ENCODE measurements at places on chromosomes 13 and 19. TPM values are rescaled to one million over a fixed set of nuclear protein-coding genes. Genes with fewer than 3 reads are reported as not detected.

ZNF763 gene
- not detected for total RNA-seq

KLK2 gene
- not detected for total RNA-seq

SLC17A7 gene
- 0.14 TPM for total RNA-seq

CARD8 gene
- total RNA-seq: 1.1 TPM

ERICH4 gene
- total RNA-seq: not detected

EDDM13 gene
- total RNA-seq: not detected

KCNC3 gene
- 0.14 TPM for total RNA-seq

C19orf18 gene
- total RNA-seq: 0.38 TPM

MKNK2 gene
- total RNA-seq: 135 TPM

ZNF132 gene
- total RNA-seq: 2.1 TPM

CGB8 gene
- total RNA-seq: not detected

CLEC4M gene
- not detected for total RNA-seq

ATXN8OS gene
- total RNA-seq: not detected

C1QTNF9 gene
- 0.10 TPM for total RNA-seq

PPP6R1 gene
- 51.7 TPM for total RNA-seq

C3 gene
- 13.4 TPM for total RNA-seq

ZNF254 gene
- total RNA-seq: 37.5 TPM

CCL25 gene
- not detected for total RNA-seq

NECTIN2 gene
- total RNA-seq: 207 TPM

- DNase-seq: no peak
Measured at GRCh38 chr13:71949441-71949840, 82.4 kb upstream of the DACH1 start.

GRCh38 chr13:64556376-64556775, 2673.8 kb downstream of the PCDH9 start:
- no peak for DNase-seq

- peak; percentile 90 for DNase-seq
Measured at GRCh38 chr19:5149932-5150901, 181.3 kb downstream of the KDM4B start.

GRCh38 chr13:98844021-98844420, 91.5 kb upstream of the SLC15A1 start:
- no peak for DNase-seq

DNA sequence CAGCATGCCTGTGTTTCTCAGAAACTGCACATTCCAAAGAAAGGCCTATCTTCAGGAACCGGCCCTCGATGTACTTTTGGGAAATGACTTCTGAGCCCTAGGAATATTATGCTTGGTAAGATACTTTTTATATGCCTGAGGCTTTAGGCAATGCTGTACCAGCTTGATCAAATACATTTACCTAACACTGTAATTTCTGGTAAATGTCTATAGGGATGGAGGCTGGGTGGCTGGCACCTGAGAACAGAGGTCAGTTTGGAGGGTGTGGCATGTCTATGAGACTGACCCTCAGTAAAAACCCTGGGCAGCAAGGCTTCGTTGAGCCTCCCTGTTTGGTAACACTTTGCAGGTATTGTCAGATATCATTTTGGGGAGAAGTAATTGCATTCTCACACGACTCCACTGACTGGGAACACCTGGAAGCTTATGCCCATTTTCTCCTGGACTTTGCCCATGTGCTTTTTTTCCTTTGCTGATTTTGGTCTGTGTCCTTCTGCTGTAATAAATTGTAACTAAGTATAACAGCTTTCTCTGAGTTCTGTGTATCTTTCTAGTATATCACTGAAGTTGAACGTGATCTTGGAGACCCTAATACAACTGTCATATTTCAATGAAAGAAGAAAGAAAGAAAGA, 1339.1 kb downstream of the OLFM4 start:
- DNase-seq: no peak

GRCh38 chr13:107124129-107124718, 556.3 kb upstream of the ARGLU1 start:
- no peak for DNase-seq

DNA sequence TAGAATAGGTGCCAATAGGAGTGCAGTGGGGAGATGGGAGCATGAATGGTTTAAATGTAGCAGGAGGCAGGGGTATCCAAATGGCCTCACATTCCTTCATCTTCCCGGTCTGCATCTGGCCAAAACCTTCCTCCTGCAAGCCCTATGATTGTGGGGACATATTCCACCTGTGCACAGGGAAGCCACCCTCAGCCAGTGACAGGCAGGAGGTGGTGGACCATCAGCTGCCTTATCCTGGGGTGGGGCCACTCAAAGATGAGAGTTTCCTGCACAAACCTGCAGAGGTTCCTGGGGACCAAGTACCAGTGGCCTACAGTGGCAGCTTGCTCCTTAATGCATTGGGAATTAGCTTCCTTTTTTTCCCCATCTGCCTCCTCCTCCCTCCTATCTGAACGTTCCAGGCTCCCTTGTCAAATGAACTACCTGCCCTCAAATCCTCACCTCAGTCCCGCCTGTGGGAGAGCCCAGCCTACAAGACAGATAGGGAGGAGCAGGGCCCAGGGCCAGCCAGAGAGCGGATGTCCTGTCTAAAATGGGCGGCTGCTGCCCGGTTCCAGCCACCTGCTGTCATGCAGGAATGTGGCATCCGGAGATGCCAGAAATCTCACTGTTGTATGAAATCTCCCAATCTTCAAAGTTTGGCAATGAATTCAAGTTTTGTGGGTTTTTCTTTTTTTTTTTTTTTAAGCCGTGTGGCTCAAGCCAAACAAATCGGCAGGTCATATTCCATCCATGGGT, 85.0 kb downstream of the TSHZ3 start:
- no peak for DNase-seq

GRCh38 chr13:93776936-93777335, 550.3 kb downstream of the GPC6 start:
- DNase-seq: no peak

DNA sequence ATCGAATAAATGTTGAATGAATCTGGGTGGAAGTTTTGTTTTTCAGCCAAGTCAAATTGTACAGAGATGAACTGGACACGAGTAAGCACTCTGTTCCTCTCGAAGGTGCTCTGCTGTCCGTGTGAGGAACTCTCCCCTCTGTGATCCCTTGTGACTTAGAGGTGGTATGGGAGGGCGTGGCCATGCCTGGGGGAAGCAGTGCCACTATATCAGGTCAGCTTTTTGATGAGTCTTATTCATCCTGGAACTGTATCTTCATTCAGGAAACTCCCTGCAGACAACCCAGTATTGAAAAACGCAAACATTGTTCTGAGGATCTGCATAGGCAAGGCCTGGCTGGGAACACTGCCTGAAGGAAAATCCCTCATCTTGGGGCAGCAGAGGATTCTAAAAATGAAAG, 45.7 kb upstream of the FLT1 start:
- peak; percentile 60 for DNase-seq

DNA sequence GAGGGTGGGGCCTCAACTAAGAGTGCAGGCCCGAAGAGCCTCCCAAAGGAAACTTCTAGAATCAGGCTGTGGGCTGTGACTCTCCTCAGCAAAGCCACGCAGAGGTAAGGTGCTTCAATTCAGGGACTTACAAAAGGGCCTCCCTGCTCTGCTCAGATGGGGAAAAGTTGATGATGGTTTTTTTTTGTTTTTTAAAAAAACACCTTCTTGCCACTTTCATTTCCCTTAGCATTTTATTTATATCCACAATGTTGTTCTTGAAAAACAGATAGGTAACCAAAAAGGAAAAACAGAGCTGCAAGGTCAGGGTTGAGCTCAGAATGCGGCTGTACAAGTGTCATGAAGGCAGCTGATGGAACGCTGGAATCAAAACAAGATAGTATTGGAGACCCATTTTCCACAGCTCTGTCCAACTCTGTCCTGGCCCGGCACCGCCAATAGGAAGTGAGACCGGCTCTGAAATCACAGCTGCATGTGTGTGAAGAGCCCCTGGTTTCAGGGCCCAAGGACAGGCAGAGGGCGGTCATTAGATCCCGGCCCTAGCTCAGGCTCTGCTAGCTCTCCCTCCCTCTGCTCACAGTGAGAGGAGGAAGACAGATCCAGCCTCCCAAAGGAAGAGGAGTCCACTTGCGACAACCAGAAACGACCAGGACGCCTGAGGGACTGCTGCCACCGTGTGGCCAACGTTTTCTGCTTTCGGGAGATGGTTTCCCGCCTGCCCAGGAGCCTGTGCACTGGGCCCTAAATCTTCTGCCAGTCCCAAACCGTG, 58.3 kb downstream of the KLF2 start:
- peak; percentile 96 for DNase-seq

- DNase-seq: peak; percentile 93
Measured at GRCh38 chr13:30465593-30466357, at the start of gene HMGB1. TSS of gene HMGB1 (minus strand) at chr13:30465936. CDS start at chr13:30463680, 2,256 bp downstream.

DNA sequence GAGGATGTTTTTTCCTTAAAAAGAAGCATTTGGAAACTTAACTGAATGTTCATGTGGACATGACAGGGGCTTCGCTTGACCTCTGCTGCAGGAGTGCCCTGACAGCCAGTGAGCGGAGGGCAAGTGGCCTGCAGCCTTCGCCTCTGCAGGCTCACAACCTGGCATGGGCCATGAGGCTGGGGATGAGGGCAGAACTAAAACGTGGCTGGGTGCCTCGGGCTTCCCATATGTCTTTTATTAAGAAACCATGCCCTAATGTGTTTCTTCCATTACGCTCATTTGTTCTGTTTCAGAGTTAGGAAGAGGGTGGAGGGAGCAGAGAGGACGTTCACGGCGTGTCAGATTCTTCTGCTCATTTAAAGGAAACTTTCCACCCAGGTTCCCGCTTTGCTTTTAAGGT, 2.9 kb downstream of the ARHGEF7 start:
- peak; percentile 5 for DNase-seq

GRCh38 chr19:12364391-12365235, 870 bp downstream of the ZNF442 start:
- DNase-seq: peak; percentile 68

DNA sequence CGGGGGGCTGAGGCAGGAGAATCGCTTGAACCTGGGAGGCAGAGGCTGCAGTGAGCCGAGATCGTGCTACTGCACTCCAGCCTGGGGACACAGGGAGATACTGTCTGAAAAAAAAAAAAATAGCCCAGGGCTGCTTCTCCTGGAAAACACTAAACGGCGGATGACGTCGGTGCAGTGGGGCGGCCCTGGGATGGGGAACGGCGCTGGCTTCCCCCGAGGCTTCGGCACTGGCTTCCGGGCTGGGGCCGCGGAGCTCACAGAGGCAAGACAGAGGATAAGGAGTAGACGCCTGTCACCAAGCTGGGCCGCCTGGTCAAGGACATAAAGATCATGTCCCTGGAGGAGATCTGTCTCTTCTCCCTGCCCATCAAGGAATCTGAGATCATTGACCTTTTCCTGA, 5.0 kb downstream of the PRSS57 start:
- no peak for DNase-seq

DNA sequence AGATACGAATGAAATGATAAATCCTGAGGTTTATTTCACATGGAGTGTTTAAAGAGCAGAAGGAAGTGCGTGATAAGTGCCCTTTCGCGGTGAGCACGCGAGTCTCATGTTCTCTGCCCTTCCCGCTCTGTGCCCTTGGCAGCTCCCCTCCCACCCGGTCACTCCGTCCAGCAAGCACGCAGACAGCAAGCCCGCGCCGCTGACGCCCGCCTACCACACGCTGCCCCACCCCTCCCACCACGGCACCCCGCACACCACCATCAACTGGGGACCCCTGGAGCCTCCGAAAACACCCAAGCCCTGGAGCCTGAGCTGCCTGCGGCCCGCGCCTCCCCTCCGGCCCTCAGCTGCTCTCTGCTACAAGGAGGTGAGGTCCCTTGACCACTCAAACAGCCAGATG, 37.4 kb upstream of the TEX29 start:
- DNase-seq: no peak

GRCh38 chr19:5086230-5086629, 117.3 kb downstream of the KDM4B start:
- no peak for DNase-seq

- DNase-seq: peak; percentile 76
Measured at GRCh38 chr19:44839276-44839675, 6.8 kb upstream of the NECTIN2 start.

DNA sequence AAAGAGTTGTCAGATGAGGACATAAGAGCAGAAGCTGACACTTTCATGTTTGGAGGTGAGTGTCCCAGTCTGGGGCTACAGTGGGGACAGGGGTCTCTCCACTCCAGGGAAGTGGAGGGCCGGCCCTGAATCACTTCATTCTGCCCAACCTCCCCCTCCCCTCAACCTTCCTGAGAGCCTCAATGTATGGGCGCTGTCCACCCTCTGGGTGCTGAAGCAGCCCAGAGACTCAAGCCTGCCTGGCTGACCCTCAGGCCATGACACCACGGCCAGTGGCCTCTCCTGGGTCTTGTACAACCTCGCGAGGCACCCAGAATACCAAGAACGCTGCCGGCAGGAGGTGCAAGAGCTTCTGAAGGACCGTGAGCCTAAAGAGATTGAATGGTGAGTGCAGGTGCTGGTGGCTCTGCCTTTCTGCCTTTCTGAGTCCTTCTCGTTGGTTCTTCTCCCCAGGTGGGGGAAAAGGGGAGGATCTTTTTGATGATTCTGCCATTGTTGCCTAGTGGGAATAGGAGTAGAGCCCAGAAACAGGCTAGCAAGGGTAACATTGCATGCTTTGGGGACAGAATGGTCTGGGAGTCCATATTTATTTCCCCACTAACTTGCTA, 8.8 kb downstream of the CYP4F8 start:
- no peak for DNase-seq

GRCh38 chr13:33493672-33494365, 208.3 kb upstream of the STARD13 start:
- no peak for DNase-seq

- peak; percentile 26 for DNase-seq
Measured at GRCh38 chr19:18091217-18091608, 4.5 kb upstream of the IL12RB1 start.

DNA sequence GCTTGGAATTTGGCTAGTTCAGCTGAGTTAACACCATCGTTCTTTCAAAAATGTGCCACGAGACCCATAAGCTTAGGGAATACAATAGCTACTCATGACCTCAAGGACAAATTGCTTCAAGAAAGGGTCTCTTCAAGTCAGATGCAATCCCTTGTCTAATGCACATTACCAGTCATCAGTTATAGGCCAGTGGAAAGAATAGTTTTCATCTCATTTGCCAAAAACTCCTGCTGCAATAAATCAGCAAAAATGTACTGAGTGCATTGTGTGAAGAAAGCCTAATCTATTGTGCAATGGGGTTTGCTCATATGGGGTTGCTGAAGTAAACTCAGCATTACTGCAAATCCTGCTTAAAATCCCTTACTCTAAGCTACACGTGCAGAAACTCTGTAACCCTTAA, 208.3 kb upstream of the NBEA start:
- DNase-seq: no peak

- peak; percentile 70 for DNase-seq
Measured at GRCh38 chr13:27339299-27339698, 68.7 kb downstream of the RASL11A start.
